A172 (cell line): ENCODE measurements at places on chromosomes 6 and 20. TPM values are rescaled to one million over a fixed set of nuclear protein-coding genes. Genes with fewer than 3 reads are reported as not detected.
A peak's percentile ranks its signal among the peaks of the same experiment; 100 is the strongest.

The RFX6 gene
- total RNA-seq = not detected in 2 replicates

The COL11A2 gene
- 0.79 and 1.7 TPM in 2 replicates for total RNA-seq

The TLDC2 gene
- not detected in 2 replicates for total RNA-seq

The VTA1 gene
- total RNA-seq = 116 and 124 TPM in 2 replicates

The WFDC5 gene
- total RNA-seq = not detected in 2 replicates

The TINAG gene
- total RNA-seq = not detected in 2 replicates

- DNase-seq = no peak
These were observed 104.5 kb downstream of the DHX35 start for GRCh38 chr20:39066471-39067242.

DNA sequence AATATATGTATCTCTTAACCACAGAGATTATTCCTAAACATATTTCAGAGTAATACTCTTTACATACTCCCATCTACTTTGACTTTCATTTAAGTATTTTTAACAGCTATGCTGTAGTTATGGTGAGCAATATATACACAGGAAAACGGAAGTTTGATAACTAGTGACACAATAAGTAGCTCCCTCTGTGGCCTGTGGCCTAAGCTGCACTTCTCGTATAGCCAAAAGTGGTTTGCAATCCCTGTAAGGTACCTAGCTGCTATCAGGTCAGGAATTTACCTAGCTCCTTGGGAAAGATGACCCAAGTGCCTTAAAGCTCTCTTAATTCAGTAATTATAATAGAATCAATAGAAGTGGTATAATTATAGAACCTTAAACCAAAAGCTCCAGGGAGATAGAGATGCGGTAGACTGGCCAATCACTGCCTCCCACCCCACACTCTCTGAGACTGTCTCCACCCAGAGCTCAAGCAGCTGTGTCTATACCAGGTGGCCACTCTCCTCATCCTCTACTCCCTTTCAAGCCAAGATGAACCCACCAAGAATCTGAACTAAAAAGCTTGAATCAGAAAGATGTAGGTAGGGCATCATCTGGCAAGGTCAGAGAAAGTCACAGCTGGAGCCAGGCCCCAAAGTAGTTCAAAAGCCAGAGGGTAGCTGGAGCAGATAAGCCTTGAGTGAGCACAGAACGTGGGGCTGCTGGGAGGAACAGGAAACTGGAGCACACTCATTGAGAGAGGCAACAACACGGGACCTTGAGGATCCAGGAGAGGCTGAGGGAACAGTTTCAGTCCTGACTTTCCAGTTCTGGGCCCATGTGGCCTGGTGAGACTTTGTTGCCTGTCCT, 84.9 kb upstream of the ASF1A start:
- DNase-seq = no peak

DNA sequence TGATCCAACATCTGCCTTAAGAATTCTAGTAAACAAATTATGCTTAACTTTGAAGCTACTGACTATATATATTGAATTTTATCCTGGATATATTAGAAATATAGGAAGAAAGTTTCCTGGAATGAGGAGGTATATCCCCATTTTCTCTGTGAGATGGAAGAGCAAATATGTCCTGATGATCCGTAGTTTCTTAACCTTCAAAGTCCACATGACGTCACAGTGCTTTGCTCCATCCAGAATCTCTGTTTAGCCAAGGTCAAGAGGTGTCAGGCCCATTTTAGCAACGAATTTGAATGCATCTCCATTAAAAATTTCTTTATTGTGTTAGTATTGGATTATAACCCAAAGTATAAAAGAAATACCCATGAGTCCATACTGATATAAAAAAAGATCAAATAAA, 162.5 kb downstream of the PRL start:
- no peak for DNase-seq

DNA sequence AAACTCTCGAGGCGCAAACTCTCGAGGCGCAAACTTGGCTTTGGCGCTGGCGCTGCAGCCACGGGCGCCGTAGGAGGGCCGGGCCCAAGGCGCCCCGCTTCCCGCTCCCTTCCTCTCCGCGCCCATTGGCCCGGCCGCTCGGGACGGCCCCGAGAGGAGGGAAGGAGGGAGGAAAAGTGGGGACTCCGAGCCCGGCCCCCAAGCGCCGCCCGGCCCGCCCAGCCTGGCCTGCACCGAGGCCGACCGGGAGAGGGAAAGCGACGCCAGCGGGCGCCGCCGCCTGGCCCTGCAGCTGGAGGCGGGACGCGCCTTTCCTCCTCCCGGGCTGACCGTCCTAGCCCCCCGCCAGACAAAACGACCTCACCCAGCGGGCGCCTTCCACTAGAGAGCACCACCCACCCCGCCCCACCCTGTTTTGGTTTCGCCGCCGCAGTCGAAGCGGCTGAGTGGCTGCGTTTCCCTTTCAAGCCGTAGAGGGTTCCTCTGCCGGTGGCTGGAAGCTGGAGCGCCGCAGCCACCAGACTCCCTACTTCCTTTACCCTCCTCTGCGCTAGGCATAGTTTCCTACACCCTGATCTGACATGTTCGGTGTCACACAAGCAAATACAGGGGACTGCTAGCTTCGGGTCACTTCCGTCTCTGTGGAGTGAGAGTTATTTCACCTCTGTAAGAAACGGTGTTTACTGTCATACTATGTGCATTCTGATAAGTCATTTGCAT, at the start of gene MBOAT1:
Gene MBOAT1, minus strand, starts transcription at position 78 of the 720 bp plus-strand sequence. CDS start 235 bp downstream, outside the sequence.
- peak; percentile 72 for DNase-seq

DNA sequence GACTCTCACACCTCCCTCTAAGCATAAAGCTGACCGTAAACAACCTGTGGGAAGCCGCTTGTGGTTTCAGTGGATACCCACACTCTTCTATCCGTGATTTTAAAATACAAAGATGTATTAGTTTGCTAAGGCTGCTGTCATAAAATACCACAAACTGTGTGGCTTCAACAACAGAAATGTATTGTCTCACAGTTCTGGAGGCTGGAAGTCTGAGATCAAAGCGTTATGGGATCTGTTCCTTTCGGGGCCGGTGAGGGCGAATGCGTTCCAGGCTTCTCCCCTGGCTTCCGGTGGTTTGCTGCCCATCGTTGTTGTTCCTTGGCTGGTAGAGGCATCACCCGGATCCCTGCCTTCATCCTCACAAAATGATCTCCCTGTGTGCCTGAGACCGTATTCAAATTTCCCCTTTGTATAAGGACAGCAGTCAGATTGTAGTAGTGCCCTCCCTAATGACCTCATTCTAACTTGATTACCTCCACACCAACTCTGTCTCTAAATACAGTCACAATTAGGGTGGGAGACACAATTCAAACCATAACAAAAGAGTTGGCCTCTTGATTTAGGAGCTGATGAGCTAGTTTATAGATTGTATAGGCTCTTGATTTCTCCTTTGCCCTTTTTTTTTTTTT, 210.6 kb upstream of the SOX4 start:
- DNase-seq = no peak

DNA sequence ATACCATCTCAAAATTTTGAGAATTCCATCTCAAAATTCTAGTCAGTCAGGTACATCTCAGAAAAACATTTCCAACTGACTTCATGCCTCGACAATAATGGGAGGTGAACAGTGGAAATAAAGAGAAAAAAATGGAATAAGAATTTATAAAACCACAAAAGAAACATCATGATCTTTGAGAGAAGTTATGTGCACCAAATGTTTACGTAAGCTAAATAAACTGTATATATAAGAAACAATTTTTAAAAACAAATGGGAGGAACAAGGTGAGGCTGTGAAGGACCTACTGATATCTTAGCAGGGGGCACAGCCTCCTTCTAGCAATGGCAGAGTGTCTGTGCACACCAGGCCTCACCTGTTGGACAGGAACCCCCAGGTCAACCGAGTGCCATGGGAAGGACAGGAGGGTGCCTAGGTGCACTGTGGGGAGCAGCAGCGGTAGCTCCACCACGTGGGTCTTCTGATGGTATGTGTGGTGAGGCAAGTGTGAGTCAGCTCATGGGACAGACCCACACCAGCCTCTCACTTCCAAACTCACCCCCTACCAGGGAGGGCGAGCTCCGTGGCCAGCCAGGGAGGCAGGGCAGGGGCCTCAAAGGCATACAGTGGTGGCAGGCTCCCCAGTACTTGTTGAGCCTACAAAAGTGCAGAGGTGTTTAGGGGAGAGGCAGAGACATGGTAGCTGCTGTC, 23.2 kb downstream of the DIDO1 start:
- DNase-seq = peak; percentile 55

DNA sequence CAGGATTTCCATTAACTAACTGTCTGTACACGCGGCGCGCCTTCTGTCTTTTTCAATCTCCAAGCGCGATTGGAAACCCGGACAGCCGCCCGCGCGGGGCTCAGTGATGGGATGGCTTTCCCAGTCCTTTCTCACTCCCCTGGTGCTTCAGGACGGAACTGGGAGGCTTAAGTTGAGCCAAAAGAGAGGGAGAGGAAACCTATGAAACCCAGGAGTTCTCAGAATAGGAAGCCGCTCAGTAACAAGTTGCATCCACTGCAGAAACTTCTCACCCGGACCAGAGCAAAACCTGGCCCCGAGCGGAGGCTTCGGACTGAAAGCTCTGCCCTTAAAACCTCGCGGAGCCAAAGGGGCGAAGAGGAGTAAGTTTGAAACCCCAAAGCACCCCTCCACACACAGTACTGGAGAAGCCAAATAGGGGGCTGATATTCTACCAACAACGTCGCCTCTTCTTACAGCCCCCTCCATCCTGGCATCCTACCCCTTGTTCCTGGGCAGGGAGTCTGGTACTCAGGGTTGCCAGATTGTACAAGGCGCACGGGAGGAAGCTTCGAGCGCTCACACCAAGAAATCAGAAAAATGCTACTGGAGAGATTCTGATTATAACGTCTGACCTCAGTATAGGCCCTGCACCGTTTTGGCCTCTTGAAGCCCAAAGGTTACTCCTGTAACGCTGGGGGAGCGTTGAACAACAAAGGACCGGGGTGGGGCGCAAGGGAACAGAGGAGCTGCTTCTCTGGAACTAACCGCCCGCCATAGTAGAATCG, 906 bp upstream of the COL12A1 start:
- no peak for DNase-seq

DNA sequence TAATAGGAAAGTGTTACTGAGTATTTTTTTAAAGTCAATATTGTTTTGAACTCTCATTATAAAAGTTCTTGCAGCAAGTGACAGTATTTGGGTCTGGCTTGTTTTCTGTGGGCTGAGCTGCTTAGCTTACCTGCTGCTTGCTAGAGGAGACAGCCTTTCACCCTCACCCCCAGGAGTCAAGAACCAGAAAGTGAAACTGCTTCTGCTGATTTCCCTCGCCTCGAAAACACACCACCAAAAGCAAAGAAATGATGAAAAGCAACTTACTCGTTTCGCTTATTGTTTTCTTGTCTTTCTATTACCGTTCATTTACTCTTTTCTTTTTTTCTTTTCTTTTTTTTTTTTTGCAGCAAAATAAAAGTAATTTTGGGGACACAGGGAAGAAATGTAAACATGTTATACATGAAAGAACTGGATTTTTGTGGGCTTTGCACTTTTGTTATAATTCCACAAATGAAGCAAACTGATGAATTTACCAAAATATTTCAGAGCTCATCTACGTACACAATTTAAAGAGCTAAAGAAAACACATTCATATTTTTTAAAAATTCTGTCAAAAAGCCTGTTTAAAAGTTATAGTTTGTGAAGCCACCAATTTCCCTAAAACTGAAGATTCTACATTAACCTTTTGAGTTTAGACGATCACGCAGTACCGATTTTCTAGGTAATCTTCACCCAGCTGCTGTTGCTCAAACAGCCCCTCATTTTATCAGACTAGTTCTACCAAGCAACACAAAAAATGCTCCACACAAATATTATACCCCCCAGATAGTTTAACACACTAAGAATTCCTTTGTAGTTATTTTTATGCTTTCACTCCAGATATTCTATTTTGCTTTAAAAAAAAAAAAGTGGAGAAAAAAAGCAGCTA, 1.7 kb downstream of the SCML4 start:
- DNase-seq = no peak

GRCh38 chr20:48455651-48456365, 372.0 kb downstream of the PREX1 start:
- no peak for DNase-seq

GRCh38 chr6:72984981-72985665, 240.2 kb downstream of the KHDC1L start:
- no peak for DNase-seq

DNA sequence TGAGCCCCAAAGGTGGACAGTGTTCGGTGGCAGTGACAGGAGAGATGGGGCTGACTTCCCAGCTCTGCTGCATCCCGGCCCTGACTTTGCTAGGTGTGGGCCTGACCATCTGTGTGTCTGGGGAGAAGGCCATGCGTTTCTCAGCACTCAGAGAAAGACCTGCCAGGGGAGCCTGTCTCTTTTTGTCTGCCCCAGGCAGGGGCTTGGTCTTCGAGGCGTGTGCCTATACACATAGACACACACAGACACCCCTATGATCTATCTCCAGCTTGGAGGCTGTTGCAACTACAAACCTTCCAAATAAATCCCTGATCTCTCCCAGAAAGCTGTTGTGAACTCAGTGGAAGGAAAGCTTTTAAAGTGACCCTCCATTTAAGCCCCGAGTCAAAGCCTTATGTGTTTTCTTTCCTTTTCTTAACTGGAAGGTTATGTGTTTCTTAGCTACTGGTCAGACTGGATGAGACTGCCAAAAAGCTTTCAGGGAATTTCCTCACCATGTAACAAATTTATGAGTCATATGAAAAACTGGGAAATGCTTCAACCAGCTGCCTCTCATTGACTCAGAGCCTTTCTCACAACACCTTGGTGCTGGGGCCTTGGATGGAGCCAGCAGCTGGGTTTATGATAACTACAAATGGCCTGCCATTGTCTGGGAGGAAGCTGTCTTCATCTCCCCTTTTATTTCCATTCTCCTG, 102.6 kb downstream of the CDC5L start:
- peak; percentile 96 for DNase-seq

GRCh38 chr6:21998582-21998981, 298.3 kb downstream of the PRL start:
- no peak for DNase-seq

DNA sequence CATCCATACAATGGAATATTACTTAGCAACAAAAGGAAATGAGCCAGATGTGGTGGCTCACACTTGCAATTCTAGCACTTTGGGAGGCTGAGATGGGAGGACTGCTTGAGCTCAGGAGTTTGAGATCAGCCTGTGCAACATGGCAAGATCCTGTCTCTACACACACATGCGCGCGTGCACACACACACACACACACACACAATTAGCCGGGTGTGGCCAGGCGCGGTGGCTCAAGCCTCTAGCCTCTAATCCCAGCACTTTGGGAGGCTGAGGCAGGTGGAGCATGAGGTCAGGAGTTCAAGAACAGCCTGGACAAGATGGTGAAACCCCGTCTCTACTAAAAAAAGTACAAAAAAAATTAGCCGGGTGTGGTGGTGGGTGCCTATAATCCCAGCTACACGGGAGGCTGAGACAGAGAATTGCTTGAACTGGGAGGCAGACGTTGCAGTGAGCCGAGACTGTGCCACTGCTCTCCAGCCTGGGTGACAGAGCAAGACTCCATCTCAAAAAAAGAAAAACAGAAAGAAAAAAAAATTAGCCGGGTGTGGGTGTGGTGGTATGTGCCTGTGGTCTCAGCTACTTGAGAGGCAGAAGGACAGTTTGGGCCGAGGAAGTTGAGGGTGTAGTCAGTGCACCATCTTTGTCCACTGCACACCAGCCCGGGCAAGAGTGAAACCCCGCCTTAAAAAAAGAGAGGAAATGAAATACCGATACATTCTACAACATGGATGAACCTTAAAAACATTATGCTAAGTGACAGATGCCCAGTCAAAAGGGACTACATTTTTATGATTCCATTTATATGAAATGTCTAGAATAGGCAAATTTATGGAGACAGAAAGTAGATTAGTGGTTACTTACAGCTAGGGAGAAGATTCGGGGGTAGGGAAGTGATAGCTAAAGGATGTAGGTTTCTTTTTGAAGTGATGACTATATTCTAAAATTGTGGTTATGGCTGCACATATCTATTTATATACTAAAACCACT, 52.5 kb downstream of the RBL1 start:
- no peak for DNase-seq

- no peak for DNase-seq
These were observed 845 bp upstream of the SFTA2 start for GRCh38 chr6:30932665-30933365.
